Stimulated activated CD8-positive, alpha-beta memory T cell treated with anti-CD3 and anti-CD28 coated beads, Interleukin-12 subunit alpha, Interleukin-12 subunit beta, amount 100 ng/mL, for 1 hour (primary cell): ENCODE measurements at places on chromosomes 4 and X.
A peak's percentile ranks its signal among the peaks of the same experiment; 100 is the strongest.

GRCh38 chrX:43735957-43736356 is 79.9 kb downstream of the MAOA start:
- DNase-seq = no peak

- DNase-seq = no peak
Measured at GRCh38 chrX:103170216-103170615, 44.7 kb upstream of the BEX4 start.

- DNase-seq = no peak
Measured at GRCh38 chrX:134640914-134641313, 17.4 kb downstream of the PLAC1 start.

DNA sequence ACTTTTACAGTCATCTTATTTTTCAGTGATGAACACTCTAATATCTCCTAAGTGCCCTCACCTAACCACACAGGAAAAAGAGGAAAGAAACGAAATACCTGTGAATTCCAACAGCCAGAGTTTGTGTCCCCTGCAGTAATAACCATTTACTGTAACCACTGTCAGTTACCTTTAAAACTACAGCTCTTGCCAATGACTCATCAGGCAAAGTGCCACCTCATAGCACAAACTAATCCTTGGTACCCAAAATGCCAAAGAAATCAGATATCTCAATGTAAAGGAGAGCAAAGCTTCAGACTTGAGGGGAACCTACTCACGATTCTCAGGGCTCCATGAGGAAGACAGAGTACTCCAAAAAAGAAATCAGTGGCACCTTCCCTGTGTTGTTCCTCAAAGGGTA is 146.5 kb downstream of the NDST3 start:
- no peak for DNase-seq

DNA sequence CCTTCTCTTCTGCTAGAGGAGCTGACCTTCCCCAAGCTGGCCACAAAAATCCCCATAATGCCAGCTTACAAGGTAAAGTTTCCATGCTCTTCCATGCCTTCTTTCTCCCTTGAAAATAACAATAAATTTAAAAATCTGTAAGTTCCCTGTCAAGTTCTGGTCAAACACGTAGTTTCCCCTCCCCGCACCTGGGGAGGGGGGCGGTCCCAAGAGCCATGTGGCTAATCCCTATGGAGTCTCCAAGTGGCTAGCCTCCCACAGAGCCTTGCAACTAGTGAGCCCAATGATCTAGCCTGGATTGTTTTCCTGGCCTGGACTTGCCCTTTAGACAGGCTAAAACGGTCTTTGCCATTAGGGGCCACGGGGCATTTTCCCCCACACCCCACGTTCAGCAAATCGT is 2.1 kb upstream of the NRK start:
- DNase-seq = no peak

- DNase-seq = no peak
Measured at GRCh38 chr4:79267671-79268070, 58.2 kb downstream of the NAA11 start.

GRCh38 chr4:19547463-19547862 is 704.2 kb upstream of the SLIT2 start:
- no peak for DNase-seq

DNA sequence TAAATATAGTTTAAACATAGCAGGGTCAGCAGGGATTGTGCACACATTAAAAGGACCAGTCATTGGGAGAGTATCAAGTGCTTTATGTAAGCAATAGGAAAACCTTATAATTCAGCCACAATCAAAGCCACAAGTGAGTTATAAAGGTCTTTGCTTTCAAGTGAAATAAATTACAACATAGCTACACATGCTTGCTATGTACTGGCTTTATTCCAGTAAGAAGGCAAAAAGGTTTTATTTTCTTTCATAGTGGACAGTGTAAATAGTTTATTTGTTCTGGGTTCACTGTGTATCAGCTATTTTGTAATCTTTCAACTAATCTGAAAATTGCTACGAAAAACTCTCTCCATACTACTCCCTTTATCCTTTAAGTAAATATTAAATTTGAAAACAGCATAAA is 691.4 kb downstream of the PCDH7 start:
- DNase-seq = no peak

DNA sequence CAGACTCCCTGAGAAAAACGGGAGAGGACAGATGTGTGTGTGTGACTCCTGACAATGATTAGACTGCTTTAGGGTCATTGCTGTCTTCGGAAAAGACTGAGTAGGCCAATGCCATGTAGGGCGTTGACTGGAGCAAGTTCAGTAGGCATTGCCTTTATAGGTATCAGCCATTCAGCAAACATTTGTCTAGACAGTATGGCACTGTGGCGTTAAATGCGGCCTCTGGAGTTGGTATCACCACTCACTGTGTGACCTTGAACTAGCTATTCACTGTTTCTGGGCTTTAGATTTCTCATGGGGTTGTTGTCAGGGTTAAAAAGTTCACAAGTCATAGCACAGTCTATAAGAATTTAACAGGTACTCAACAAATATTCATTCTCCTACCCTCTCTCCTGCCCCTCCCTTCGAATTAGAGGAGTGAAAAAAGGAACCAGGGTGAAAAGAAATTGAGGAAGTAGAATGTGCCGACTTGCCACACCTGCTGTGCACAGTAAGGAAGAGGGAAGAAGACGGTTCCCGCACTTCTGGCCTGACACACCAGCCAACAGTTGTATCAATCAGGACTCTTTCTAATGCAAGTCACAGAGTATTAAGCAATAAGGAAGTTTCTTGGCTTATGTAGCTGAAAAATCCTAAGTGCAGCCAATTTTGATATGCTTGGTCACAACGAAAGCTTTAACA is 83.2 kb upstream of the PLAC8 start:
- DNase-seq = no peak

GRCh38 chr4:165294907-165295306 is 32.6 kb upstream of the MSMO1 start:
- peak; percentile 2 for DNase-seq

- DNase-seq = no peak
Measured at GRCh38 chr4:127601029-127601428, 31.7 kb upstream of the INTU start.

GRCh38 chr4:151218343-151218742 is 58.6 kb upstream of the PRSS48 start:
- DNase-seq = no peak

GRCh38 chr4:8372506-8372905 is 68.0 kb downstream of the ACOX3 start:
- DNase-seq = no peak

DNA sequence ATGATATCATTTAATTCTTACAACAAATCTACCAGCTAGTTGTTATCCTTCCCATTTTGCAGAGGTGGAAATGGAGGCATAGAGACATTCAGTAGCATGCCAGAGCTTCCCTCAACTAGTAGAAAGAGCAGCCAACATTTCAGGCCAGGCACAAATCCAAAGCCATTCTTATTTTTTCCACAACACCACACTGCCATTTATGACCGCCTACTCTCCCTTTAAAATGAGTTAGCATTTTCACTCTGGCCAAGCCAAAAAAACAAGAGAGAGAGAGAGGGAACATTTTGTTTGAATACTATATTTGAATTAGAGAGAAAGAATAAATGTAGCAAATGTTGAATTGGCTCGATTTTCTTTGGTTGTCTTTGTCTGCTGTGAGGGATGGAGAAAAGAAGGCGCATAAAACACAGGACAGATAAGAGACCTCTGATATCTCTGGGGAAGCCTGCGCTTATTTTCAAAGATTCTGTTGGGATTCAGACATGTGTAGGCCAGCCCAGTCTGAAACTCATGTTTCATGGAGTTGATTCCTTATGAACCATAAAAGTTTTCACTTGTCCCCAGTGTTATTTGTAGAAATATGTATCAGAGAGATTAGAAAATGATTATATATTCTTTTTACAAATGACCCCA is 265.7 kb downstream of the RAB28 start:
- no peak for DNase-seq

GRCh38 chr4:182643801-182644682 is 273.1 kb downstream of the DCTD start:
- no peak for DNase-seq

- DNase-seq = no peak
Measured at GRCh38 chr4:16860516-16860915, 37.9 kb downstream of the LDB2 start.

DNA sequence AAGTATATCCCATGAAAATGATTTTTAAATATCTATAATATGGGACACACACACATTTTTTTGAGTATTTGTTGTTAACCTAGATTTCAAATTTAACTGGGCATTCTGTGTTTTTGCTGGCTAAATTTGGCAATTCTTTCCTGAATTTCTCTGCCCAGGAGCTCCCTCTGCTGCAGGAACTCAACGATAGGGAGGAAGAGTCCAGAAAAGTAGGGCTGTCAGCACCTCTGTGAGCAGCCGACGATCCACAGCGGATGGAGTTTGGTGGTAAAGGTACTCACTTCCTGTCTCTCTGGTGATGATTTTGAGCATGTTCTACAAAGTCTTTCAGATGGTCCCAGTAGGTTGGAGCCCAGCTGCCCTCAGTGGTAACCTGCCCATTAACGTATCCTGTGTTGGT is 23.1 kb upstream of the TMEM184C start:
- DNase-seq = no peak

DNA sequence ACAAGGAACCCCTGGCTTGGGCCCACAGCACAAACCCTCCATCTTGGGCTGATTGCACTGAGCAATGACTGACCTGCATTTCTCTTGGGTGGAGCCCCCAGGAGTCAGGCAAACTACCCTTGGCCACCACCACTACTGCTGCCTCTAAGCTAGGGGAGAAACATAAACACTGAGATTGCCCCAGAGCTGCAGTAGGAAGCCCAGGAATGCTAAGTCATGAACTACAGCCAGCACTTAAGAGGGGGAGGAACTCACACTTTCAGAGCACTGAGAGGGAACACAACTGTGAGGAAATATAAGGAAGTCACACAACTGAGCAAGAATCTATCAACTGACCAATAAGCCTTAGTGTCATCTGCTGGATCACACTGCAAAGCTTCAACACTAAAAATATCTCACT is 111.6 kb upstream of the PPP3CA start:
- no peak for DNase-seq

DNA sequence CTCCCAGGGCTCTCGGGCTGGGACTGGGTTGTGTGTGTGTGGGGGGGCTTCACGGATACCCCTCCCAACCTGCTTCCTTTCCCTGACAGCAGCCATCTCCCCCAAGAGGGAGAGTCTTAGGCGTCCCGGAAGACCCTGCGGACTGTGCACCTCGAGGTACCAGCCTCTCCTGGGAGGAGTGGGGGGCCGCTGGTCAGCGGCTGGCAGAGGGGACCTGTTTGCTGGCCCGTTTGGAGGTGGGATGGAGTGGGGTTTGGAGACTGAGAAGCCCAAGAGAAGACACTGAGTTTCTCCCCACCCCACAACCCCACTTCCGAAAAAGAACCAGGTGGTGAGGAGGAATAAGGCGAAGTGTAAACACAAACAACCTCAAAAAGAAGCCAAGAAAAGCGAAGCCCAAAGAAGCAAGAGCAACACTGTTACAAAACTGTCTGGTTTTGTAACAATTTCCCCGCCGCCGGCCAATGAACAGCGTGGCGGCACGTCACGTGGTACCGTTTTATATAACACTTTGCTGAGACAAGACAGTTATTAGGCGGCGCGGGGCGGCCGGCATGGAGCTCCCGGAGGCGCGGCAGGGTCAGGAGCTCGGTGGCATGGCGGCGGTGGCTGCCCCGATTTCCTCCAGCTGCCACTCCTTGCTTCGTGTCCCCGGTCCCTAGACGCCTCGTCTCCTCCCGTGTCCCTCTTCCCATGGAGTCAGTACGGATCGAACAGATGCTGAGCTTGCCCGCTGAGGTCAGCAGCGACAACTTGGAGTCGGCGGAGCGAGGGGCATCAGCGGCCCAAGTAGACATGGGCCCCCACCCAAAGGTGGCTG is at the start of gene LONRF3:
TSS of gene LONRF3 (plus strand) at position 531 of the 820 bp plus-strand sequence. CDS start at position 694, 163 bp downstream.
- peak; percentile 47 for DNase-seq

- no peak for DNase-seq
Measured at GRCh38 chr4:121822796-121823504, 733 bp downstream of the CCNA2 start.

- DNase-seq = no peak
Measured at GRCh38 chr4:53459548-53459947, 82.1 kb downstream of the FIP1L1 start.

DNA sequence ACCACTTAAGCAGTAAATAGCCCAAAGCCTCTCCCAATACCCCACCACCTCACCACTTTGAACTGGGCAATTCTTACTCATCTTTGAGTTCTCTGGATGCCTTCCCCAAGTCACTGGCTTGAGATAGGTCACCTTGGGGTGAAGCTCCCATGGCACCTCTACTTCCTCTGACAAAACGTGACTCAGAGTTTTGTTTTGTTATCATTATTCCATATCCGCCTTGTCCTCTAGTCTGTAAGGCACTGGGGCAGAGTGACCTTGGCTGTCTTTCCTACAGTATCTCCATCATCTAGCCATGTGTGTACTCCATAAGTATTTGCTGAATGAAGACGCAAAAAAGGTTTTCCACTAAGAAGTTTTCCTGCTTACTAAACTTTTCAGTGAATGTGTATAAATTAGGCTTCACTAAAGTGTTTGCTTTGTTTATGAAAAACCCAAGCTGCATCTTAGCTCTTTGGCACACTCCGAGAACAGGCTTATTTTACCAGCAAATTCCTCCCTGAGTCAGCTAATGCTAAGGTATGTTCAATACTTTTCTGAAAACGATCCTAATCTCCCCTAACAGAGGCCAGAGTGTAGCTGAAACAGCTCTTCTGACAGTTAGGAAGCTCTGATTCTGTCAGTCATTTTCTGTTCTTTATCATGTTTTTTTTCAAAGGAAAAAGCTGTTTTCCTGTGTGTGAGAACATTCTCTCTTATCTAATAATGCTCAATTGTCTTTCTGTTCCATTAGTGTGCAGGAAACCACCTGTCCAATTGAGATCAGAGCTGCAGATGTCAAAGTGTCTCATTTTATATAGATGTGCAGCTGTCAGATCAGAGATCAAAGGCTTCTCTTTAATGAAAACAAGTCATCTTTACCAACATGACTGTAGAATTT is 30.2 kb upstream of the TSPAN5 start:
- no peak for DNase-seq

- no peak for DNase-seq
Measured at GRCh38 chr4:25031077-25031621, 403 bp upstream of the LGI2 start.

DNA sequence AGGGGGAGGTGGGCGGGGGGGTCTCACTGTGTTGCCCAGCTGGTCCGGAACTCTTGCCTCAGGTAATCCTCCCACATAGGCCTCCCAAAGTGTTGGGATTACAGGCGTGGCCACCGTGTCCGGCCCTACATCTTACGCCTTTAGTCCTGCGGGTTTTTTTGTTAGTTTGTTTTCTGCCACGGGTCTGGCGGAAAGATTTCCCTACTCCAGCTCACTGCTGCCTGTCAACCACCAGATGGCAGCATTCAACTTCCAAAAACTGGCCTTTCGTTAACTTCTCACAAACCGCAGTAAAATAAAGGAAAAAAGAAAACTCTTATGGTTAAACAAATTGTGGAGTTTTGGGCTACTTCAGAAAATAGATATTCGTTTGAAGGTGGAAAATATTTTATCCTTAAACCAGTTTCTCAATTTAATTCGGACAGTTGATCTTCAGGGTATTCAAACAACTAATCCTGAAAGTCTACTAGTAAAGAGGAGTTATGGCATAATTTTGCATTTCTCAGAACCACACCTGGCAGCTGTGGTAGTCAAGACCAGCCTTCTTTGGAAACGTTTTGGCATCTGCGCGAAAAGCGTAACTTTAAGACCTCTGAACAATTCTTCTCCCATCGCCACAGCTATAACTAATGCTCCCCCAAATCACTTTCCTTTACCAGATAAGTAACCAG is 41.1 kb downstream of the LUZP4 start:
- no peak for DNase-seq
